Peyer's patch (tissue), 4 donors: ENCODE measurements at places on chromosomes 2 and 18. TPM values are rescaled to one million over a fixed set of nuclear protein-coding genes. Genes with fewer than 3 reads are reported as not detected.

Gene PSMA8
- not detected for total RNA-seq

Gene EMILIN2
- total RNA-seq, result 54.5 TPM

Gene NTSR2
- total RNA-seq, result not detected

Gene CFAP221
- 3.8 TPM for total RNA-seq

Gene IGFBP5
- total RNA-seq, result 41.5 TPM

Gene PLA2R1
- total RNA-seq, result 11.6 TPM

Gene DTNA
- 9.4 TPM for total RNA-seq

- no peak for DNase-seq
These were observed 54.7 kb upstream of the HK2 start for GRCh38 chr2:74779265-74779558.

DNA sequence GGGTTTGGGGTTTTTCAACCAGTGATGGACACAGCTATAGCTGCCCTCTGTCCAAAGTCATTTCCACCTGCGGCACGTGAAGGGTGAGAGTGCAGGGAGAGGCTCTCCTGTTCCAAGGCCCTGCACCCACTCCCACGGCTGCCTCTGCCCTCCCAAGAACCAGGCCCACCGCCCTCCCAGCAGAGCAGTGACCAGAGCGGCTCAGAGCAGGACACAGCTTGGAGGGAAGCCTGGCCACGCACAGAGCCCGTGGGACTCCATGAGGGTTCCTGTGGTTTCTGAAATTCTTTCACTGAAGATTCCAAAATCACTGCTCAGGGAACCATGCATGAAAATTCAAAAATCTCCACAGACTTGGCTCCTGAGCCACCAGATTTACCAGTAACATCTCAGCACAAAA is 67.3 kb upstream of the SALL3 start:
- no peak for DNase-seq

- DNase-seq, result no peak
These were observed 390.6 kb downstream of the CTNNA2 start for GRCh38 chr2:79903222-79904000.

DNA sequence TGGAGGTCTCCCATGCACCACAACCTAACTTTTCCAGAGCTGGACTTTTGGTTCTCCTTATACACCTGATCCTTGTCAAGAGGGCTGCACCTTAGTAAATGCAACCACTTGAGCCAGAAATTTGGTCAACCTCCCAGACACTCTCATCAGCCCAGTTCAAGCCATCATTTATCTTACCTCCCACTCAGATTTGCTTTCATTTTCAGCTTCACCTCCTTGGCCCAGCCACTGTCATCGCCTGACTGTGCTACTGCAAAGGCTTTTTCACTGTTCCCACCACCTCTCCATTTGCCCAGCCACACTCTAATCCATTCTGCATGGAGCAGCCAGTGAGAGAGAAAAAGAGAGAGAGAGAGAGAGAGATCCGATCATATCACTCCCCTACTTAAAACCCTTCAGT is 112.4 kb upstream of the DDX18 start:
- DNase-seq, result no peak

GRCh38 chr2:182713601-182714000 is 2.5 kb upstream of the DNAJC10 start:
- no peak for DNase-seq

GRCh38 chr2:38409156-38410102 is 32.4 kb upstream of the ATL2 start:
- no peak for DNase-seq

- no peak for DNase-seq
These were observed 319.9 kb downstream of the DYSF start for GRCh38 chr2:71773218-71773617.

DNA sequence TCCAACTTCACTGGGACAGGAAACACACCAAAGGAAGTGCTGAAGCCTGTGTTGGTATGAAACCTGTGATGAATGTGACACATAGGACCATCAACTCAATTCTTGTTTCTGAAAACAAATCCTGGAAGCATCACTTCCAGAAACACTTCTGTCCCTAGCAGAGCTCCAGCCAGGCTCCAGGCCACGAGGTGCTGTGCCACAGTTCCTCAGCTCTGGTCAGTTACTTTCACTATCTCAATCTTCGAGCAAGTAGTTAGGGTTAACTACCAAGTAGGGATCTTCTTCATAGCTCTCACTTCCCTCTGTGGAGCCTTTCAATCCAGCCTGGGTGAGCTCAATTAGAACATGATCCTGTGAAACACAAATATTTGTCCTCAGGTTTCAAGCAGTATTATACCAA is 3.6 kb upstream of the LCT start:
- DNase-seq, result no peak

DNA sequence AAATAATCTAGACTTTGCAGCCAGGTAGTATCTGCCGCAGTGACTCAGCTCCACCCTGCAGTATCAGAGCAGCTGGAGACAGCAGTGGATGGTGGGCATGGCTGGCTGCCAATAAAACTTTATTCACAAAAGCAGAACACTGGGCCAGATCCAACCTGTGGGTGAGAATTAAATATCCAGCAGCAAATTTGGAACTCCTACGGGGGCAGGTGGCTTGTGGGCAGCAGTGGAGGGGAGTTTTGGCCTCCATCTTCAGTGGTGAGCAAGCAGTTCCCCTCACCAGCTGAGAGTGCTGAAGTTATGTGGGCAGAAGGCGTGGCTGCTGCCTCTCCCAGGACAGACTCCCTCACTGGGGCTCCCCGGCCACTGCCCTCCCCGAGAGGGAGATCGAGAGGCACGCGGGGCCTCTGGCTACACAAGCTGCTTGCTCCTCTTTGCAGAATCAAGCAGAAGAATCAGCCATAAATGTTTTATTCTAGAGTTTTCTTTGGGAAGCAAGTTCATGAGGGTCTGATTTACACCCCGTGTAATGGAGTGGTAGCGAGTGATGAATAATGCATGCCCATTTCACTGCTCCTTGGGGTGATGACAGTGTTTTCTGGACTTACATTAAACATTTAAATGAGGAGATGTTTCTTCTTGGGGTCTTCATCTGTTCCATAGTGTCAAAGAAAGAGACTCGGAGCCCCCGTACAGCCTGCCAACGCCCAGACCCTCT is 204.3 kb downstream of the SEPTIN10 start:
- no peak for DNase-seq

DNA sequence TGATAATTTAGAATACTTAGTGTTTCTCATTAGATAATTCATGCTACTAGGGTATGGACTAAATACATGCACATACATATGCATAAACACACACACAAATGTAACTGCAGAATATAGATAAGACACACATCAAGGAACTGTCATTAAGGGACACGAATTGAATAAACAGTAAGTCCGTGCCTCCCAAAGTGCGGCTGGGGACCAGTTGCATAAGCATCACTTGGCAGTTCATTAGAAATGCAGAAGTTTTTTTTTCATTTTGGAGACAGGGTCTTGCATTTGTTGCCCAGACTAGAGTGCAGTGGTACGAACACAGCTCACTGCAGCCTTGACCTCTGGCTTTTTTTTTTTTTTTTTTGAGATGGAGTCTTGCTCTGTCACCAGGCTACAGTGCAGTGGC is 130.0 kb upstream of the CCDC195 start:
- DNase-seq, result no peak

- no peak for DNase-seq
These were observed 21.6 kb downstream of the GPD2 start for GRCh38 chr2:156457523-156458517.

- DNase-seq, result no peak
These were observed 8.1 kb upstream of the GPBAR1 start for GRCh38 chr2:218252509-218253231.

GRCh38 chr2:27765621-27766286 is 5.8 kb upstream of the MRPL33 start:
- DNase-seq, result peak; percentile 68

- no peak for DNase-seq
These were observed 25.4 kb downstream of the KCNG2 start for GRCh38 chr18:79823120-79823519.

DNA sequence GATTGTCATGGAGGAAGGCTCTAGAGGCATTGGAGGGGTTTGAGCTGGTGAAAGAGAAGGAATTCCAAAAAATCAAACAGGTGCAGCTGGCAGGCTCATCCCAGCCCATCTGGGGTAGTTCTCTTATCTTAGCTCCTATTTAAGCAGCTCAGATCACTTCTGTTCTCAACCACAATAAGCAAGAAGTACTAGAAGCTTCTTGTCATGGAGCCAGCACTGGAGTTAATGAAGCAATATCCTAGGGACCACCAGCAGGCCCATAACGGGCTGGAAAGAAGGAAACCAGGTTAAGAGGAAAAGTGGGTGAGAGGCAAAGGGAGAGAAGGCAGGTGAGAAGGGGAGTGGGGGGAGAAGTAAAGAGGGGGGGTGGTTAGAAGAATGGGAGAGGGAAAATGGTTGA is 100.7 kb upstream of the ZFP36L2 start:
- DNase-seq, result no peak

DNA sequence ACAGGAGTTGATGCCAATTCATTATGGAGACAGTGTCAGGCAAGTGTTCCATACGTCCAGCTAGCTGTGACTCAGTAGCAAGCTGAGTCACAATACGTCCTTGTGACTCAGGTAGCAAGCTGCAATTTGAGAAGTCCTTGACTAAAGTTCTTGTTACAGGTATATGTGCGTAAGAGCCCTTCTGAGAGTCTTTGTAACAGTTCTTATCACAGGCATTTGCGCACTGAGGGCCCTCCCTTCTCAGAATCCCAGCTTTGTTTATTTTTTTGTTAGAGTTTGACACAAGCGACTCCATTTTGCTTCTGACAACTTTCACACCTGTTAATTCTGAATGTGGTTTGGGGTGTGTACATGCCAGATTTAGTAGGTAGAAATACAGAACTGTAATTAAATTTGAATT is 20.1 kb upstream of the ACMSD start:
- no peak for DNase-seq
